ENCODE measurements at places on chromosomes 11 and 22. TPM values are rescaled to one million over a fixed set of nuclear protein-coding genes. Genes with fewer than 3 reads are reported as not detected.
A peak's percentile ranks its signal among the peaks of the same experiment; 100 is the strongest.

GRCh38 chr11:70454197-70454767 is 56.0 kb downstream of the CTTN start:
- H3K4me3 ChIP-seq, result no peak overlapping the region
- no peak overlapping the region for H3K27ac ChIP-seq
- H3K27me3 ChIP-seq, result no peaks in the 10 kb centered on the region
- no peaks in the 10 kb centered on the region for H3K4me1 ChIP-seq

DNA sequence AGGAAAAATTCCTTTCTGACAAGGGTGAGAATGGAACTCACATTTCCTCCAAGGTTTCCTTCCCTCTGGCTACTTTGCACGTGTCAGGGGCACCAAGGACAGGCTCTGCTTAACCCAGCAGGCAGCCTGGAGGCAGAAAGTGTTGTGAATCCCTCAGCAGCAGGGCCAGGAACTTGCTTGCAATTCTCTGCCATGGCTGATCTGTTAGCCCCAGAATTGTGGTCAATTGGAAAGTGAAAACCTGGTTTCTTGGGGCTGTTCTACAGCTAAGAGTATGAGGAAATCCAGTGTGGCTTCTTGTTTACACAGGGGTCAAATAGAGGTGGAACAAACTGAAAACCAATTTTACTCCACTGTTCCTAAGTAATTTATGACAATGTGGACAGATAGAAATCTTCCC is 38.3 kb upstream of the CEP295 start:
- H3K36me3 ChIP-seq, result no peaks in the 10 kb centered on the region
- H3K4me3 ChIP-seq, result no peak overlapping the region
- no peaks in the 10 kb centered on the region for H3K4me1 ChIP-seq
- H3K27ac ChIP-seq, result no peak overlapping the region
- no peaks in the 10 kb centered on the region for H3K27me3 ChIP-seq
- DNase-seq, result no peak

DNA sequence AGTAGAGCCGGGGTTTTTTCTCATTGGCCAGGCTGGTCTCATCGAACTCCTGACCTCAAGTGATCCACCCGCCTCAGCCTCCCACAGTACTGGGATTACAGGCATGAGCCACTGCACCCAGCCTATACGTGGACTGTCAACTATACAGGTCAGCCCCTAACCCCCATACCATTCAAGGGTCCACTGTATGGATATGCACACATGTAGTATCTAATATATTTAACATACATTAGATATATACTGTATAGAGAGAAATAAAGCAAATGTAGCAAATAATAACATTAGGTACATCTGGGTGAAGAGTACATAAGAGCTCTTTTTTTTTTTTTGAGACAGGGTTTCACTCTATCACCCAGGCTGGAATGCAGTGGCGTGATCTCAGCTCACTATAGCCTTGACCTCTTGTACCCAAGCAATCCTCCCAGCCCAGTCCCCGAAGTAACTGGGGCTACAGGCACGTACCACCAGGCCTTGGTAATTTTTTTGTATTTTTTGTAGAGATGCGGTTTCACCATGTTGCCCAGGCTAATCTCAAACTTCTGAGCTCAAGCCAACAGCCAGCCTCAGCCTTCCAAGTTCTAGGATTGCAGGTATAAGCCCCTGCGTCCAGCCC is 1.5 kb upstream of the ATP5MGL start:
- H3K27ac ChIP-seq, result peak overlapping the region; percentile 92
- DNase-seq, result no peak
- H3K36me3 ChIP-seq, result peaks cover 5% of the 10 kb centered on the region
- no peak overlapping the region for H3K4me3 ChIP-seq
- H3K27me3 ChIP-seq, result no peaks in the 10 kb centered on the region

The APOBEC3G gene
- total RNA-seq, result 3.3 TPM

The PGR gene
- total RNA-seq, result 10.0 TPM

Measured in heart left ventricle (tissue), 16 donors.